ENCODE measurements at places on chromosomes 2 and 18. TPM values are rescaled to one million over a fixed set of nuclear protein-coding genes. Genes with fewer than 3 reads are reported as not detected.

Gene GPR35
- total RNA-seq: 13.3 TPM

Gene DOK6
- not detected for total RNA-seq

Gene KCNE4
- not detected for total RNA-seq

Gene CAPN14
- total RNA-seq: 0.30 TPM

Gene LYG1
- total RNA-seq: 0.86 TPM

Gene CHN1
- 16.6 TPM for total RNA-seq

Gene FSHR
- not detected for total RNA-seq

Gene PROKR1
- total RNA-seq: 0.08 TPM

Gene ZSWIM2
- not detected for total RNA-seq

Gene NDUFAF7
- total RNA-seq: 20.8 TPM

Gene EFHD1
- 0.17 TPM for total RNA-seq

Gene IKZF2
- total RNA-seq: 8.8 TPM

Gene SCYGR4
- total RNA-seq: not detected

Gene PTH2R
- 0.08 TPM for total RNA-seq

Gene OTX1
- total RNA-seq: 0.13 TPM

Gene ZNF512
- total RNA-seq: 23.3 TPM

Gene IL1F10
- not detected for total RNA-seq

Gene TMEM150A
- total RNA-seq: 3.9 TPM

Gene BCL2L11
- total RNA-seq: 42.5 TPM

Gene DNAJC5G
- total RNA-seq: not detected

Gene ZNF532
- total RNA-seq: 2.6 TPM

Gene ARHGAP15
- total RNA-seq: 36.4 TPM

Gene RAB1A
- total RNA-seq: 85.8 TPM

Gene GBX2
- total RNA-seq: not detected

Gene MMADHC
- 136 TPM for total RNA-seq

Gene AQP12A
- not detected for total RNA-seq

Gene COLEC12
- not detected for total RNA-seq

Gene SH2D6
- total RNA-seq: 0.88 TPM

Gene POU3F3
- total RNA-seq: not detected

Gene HOXD12
- not detected for total RNA-seq

Gene LOXHD1
- total RNA-seq: not detected

Gene IGFBP5
- not detected for total RNA-seq

Gene IL36RN
- not detected for total RNA-seq

Gene CYS1
- total RNA-seq: not detected

Gene NT5DC4
- total RNA-seq: not detected

Gene SERPINB11
- not detected for total RNA-seq

Gene RNF138
- 84.7 TPM for total RNA-seq

Gene DQX1
- total RNA-seq: 0.75 TPM

Gene IL36A
- not detected for total RNA-seq
